ENCODE measurements at places on chromosomes 13 and 19.

DNA sequence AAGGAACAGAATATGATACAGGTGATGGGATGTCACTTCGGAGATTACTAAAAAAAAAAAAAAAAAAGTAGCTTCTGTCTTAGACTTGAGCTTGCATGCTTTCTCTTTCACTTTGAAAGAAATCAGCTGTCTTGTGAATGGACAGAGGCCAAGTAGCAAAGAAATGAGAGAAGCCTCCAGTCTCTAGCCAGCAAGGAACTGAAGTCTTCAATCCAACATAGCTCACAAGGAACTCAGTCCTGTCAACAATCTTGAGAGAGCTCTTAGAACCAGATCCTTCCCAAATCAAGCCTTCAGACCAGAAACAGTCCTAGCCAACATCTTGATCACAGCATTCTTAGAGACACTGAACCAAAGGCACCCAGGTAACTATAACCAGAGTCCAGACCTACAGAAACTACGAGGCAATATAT lies 7.7 kb downstream of the N4BP2L2 start:
- no peak for DNase-seq

DNA sequence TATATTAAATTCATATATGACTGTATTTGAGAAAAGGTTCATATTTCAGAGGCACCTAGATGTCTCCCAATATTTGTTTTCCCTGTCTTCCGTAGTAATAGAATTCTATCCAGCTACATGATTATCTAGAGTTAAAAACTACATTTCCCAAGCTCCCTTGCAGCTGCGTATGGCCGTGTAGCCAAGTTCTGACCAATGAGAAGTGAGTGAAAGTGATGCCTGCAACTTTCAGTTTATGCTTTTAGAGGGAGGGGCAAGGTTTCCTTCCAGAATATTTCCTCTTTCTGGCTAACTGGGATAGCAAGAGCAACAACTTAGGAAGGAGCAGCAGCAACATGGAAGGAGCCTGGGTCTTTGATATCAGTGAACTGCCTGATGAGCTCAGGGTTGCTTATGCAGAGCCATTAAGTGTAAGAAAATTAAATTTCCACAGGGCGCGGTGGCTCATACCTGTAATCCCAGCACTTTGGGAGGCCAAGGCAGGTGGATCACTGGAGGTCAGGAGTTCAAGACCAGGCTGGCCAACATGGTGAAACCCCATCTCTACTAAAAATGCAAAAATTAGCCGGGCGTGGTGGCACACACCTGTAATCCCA lies 23.2 kb upstream of the CYP2A13 start:
- peak; percentile 11 for DNase-seq

- peak; percentile 96 for DNase-seq
These were observed 692 bp upstream of the ZNF580 start for GRCh38 chr19:55640043-55640576.

- no peak for DNase-seq
These were observed 6.5 kb upstream of the N4BP2L2 start for GRCh38 chr13:32545083-32545482.

- DNase-seq, result peak; percentile 28
These were observed 1564.9 kb downstream of the OLFM4 start for GRCh38 chr13:54593504-54593903.

GRCh38 chr19:16257509-16258002 lies 59.8 kb downstream of the AP1M1 start:
- no peak for DNase-seq

DNA sequence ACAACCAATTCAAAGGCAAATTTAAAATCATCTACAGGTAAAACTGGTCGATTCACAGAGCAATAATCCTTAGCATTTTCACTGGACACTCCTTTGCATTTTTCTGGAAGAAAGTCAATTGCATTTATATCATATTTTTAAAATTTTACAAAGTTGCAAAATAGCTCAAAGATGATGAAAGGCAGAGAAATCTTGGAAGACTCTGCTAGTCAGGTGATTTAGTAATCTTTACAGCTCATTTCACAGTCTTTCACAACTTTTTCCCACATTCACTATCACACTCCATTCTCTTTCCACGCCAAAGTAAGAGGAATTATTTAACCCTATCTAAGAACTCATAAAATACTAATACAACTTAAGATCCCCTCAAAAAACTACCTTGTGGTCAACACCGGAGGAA lies 1063.8 kb downstream of the EFNB2 start:
- no peak for DNase-seq

GRCh38 chr13:76645632-76646031 lies 240.6 kb downstream of the KCTD12 start:
- DNase-seq, result no peak

GRCh38 chr13:54016542-54016941 lies 987.9 kb downstream of the OLFM4 start:
- DNase-seq, result no peak

DNA sequence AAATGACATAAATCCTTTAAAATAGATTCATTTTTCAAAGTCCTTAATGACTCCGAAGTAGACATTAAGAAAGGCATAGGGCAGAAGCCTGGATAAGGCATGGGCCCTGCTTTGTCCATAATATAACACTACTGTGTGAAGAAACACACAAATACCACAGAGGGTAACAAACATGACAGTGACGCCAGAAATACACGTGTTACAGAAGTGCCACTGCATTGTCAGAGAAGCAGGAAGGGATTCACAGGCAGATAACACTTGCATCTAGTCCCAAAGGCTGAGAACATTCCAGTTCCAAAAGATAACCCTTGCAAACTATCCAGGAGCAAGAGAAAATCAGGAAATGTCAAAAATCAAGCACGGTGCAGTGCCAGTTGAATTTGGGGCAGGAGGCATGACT lies 633.2 kb downstream of the LIG4 start:
- DNase-seq, result no peak

- DNase-seq, result no peak
These were observed 316.2 kb downstream of the ENOX1 start for GRCh38 chr13:43470610-43471009.

- DNase-seq, result peak; percentile 79
These were observed at the start of gene TNPO2 for GRCh38 chr19:12723641-12724426. Gene TNPO2 (minus strand): TSS chr19:12723932. CDS start chr19:12720977, 2,955 bp downstream.

DNA sequence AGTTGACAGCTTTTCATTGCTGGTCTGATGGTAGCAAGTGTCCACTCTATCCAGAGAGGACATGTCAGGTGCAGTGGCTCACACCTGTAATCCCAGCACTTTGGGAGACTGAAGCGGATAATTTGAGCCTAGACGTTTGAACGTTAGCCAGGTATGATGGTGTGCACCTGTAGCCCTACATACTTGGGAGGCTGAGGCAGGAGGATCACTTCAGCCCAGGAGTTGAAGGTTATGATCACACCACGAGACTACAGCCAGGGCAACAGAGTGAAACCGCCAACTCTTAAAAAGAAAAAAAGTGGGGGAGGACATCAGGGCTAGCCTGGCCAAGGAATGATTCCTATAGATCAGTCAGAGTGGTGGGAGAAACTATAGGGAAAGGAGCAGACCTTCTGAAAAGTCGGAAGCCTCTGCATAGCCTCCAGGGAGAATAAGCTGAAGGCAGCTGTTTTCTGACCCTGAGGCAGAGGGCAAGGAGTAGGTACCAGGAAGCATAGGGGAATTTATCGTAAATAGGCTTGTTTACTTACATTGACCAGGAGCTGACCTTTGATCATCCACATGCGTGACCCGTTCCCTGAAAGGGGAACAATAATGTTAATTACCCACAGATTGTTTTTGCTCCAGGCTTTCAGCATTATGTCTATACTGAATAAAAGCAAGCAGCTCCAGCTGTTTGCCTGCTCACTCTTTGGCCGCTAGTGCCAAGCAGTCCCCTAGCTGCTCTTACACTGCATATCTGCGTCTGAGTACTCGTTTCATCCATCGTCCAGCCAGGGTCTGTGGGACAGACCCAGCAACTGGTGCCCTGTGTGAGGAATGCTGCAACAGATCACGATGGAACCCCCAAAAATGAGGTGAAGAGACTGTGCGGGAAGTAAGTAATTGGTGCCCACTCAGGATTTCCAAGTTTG lies 161.6 kb downstream of the RNF17 start:
- peak; percentile 62 for DNase-seq

DNA sequence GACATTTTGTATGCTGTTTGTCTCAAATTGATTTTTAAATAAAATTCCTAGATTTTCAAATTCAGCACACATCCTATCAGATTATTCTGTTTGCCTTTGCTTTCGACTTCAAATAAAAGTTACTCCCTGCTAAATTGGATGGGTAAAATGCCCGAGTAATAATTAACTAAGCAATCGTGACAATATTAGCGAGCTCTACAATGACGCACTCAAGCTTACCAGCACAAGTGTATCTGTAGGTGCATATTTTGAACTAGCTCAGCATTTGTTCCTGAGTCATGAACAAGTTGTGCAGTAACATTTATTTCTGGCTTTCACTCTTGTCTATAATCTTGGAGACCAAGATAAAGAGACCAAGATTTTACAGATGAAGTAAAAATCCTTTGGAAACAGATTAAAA lies 113.4 kb downstream of the UBL3 start:
- no peak for DNase-seq

GRCh38 chr19:36051236-36051635 lies 2.8 kb downstream of the THAP8 start:
- DNase-seq, result peak; percentile 33

GRCh38 chr19:48726556-48726955 lies 7.0 kb upstream of the MAMSTR start:
- peak; percentile 58 for DNase-seq

DNA sequence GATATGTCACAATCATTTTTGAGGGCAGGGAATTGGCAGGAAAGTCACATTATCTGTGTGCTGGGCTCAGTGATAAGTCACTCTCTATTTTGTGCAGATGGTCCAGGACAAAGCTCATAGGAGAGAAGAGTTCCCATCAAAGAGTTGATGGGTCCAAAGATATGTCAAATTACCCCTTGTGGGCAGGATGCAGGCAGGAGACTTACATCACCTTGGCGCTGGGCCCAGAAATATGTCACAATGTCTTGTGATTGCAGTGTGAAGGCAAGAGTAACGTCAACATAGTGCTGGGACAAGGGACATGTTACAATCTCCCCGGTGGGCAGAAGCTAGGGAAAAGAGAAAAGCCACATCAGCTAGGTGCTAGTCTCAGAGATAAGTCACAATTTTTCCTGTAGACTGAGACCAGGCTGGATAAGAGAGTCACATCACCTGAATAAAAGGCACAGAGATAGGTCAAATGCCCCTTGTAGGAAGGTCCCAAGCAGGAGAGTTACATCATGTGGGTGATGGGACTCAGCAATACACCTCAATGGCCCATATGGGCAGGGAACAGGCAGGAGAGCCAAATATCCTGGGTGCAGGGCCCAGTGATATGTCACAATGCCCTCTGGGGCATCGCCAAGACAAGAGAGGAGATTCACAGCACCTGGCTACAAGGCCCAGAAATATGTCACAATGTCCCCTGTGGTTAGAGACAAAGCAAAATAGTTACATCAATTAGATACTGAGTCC lies 47.9 kb downstream of the ZNF99 start:
- DNase-seq, result no peak

GRCh38 chr13:70170689-70171088 lies 62.4 kb upstream of the KLHL1 start:
- DNase-seq, result peak; percentile 58

- DNase-seq, result no peak
These were observed 6.9 kb upstream of the ATF5 start for GRCh38 chr19:49921871-49922795.

- no peak for DNase-seq
These were observed 589 bp downstream of the POLR1G start for GRCh38 chr19:45407091-45407375.

DNA sequence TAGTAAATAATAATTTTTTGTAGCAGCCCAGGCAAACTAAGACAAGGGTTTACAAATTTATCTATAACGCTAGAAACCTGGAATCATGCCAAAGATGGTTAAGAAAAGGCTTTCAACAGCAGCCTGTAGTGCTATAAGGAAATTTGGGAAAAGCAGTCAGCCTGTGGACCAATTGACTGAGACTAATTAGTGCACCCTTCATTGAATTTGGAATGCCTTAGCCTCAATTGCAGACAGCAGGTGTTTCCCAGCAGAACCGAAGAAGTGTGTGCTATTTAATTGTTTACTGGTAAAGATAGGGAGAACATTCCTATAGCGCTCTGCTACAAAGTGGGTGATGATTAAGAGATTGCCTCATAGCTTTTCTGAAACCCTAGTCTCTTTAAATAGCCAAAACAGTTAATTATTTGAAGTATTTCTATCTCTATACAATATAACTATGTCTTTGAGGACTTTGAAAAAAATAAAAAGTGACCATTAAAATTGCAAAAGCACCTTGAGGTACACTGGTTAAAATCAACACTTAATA lies 1884.3 kb upstream of the PCDH20 start:
- DNase-seq, result no peak

- no peak for DNase-seq
These were observed 51.4 kb downstream of the EFNB2 start for GRCh38 chr13:106484084-106484483.

- peak; percentile 29 for DNase-seq
These were observed 2.0 kb downstream of the VSIG10L start for GRCh38 chr19:51339687-51340656.

GRCh38 chr19:31114585-31114984 lies 234.7 kb downstream of the TSHZ3 start:
- DNase-seq, result no peak

DNA sequence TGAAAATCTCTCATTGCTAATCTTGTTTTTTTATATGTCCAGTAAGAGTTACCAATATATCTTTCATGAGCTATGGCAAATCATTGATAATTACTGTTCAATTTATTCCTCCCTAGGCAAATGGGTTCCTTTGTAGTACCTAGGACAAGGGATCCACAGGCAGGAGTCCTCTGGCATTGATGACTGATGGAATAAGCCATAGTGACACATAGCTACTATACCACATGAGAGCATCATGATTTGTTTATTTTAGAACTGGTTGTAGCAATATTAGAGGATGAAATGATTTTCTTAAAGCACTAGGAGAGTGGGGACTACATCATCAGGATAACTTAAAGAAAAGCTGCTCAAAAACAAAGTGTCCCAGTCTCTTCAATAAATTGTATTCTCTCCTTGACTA lies 21.7 kb upstream of the MAB21L1 start:
- DNase-seq, result peak; percentile 81

DNA sequence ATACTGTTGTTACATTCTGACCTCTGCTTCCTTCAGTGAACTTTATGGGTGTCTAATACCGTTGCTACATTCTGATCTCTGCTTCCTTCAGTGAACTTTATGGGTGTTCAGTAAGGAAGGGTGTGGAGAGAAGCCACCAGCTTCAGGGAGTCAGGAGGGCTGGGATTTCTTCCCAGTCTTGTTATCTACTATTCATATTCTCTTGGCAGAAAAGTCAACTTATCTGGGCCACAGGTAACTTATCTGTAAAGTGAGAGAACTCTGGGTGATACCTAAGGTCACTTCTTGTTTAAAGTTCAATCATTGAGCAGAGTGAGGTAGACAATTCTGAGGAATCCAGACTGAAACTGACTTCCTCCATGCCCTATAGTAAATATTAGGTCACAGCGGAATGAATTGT lies 71.2 kb upstream of the STK24 start:
- DNase-seq, result no peak

GRCh38 chr13:83183439-83184149 lies 698.7 kb downstream of the SLITRK1 start:
- no peak for DNase-seq

DNA sequence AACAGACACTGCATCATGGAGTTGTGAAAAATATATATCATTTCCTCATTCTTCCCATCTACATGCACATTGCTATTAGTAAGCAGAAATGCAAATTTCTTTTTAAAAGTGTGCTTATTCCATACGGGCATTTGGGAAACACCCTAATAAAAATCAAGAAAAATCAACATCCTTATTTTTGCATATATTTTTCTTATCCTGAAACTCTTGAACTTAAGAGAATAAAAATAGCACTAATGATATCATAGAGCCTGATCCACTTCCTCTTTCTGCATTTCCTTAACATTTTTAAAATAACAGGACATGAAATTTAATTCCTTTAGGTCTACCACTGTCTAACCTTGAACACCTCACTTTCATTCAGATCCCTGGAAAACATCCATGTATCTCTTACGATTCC lies 123.3 kb downstream of the VWA8 start:
- no peak for DNase-seq
